ENCODE measurements at places on chromosomes 5 and 9.
A peak's percentile ranks its signal among the peaks of the same experiment; 100 is the strongest.

GRCh38 chr9:134214766-134215419 is 50.5 kb upstream of the RNU6ATAC start:
- DNase-seq: no peak

DNA sequence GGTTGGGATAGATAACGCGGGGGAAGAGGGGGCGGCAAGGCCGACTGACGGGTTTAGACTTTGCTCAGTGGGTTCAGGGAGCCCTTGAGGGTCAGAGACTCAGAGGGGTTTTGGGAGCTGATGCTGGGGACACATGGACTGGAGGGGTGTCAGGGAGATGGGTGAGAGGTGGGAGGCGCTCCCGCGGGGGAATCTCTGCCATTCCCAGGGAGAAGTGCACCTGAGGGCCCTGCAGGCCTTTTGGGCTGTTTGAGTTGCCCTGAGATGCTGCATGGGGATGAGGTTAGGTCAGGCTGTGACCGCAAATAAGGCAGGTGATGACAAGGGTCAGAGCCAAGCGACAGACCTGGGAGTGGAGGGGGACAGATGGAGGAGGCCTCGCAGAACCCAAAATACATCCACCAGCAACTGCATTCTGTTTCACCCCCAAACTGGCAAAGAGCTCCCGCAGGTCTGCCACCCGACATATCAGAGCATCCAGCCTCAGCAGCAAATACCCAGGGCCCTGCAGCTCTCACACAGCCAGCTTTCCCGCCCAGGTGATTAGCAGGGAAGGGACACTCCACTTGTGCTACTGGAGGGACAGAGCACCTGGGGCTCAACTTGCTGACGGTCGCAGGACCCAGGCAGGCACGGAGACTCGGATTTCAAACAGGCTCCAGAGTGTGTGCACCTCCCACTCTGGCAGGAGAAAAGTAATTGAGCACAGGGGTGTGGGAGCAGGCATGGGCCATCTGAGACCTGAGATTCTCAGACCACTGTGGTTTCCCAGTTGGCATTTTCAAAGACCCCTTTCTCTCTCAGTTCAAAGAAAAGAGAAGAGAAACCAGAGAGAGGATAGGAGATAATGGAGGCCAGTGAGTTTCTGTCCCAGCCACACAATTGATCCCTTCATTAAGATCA is 26.4 kb downstream of the TMOD1 start:
- no peak for DNase-seq

DNA sequence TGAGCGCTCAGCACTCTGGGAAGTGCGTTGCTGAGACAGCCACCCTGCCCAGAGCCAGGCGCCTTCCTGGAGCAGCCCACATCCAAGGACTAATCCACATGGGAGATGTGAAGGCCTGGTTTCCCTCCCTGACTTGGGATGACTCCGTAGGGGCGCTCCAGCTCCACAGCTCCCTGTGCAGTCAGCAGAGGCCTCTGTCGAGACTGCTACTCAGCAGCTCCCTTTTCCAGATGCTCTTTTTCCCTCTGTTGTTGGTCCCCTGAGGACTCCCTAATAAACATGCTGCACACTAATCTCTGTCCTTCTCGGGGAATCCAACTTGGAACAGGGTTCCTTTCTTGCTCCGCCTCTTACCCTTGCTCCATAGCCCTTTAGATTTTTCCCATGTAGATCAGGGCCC is 237.3 kb downstream of the ZSWIM6 start:
- no peak for DNase-seq

- DNase-seq: no peak
These were observed 50.8 kb downstream of the ADAMTS12 start for GRCh38 chr5:33840927-33841547.

- no peak for DNase-seq
These were observed 62.7 kb downstream of the MEGF10 start for GRCh38 chr5:127353327-127353726.

DNA sequence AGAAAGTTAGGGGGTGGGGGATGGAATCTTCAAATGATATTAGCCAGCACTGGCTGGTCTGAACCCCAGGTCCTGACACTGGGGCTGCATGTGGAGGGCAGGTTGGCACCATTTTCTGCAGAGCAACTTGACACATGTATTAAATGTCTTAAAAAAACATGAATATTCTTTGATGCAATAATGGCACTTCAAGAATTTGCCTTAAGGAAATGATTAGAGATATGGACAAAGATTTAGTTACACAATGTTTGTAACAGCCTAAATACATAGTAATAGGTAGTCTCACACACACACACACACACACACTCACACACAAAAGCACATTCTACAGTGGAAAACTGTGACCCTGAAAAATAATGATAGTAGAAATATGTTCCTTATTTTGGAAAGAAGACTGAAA is 3.6 kb downstream of the SVEP1 start:
- DNase-seq: no peak

GRCh38 chr5:157541447-157542118 is 34.0 kb downstream of the ADAM19 start:
- DNase-seq: no peak

DNA sequence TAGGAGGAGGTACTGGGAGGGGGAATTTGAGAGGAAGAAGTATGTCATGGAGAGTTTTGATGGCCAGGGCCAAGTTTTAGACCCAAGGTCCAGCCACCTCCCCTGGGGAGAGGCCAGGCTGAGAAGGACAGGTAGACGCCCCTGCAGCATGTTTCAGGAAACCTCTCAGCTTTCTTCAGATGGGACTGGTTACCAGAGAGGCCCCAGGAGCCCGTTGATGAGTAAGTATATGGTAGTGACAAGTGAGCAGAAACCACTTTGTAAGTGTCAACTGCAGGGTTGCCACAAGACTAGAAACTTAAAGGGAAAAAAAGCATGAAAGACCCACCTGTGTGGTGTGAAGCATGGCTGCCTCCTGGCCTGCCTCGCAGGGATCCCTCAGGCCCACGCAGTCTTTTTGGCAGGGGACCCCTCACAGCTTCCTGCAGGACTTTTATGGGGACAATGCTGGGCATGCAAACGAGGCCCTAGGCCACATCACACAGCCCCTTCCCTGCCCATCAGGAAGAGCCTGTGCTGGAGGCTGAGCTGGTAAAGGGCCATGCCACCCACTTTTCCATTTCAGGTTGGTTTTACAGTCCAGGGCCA is 255.9 kb downstream of the FSTL4 start:
- no peak for DNase-seq

DNA sequence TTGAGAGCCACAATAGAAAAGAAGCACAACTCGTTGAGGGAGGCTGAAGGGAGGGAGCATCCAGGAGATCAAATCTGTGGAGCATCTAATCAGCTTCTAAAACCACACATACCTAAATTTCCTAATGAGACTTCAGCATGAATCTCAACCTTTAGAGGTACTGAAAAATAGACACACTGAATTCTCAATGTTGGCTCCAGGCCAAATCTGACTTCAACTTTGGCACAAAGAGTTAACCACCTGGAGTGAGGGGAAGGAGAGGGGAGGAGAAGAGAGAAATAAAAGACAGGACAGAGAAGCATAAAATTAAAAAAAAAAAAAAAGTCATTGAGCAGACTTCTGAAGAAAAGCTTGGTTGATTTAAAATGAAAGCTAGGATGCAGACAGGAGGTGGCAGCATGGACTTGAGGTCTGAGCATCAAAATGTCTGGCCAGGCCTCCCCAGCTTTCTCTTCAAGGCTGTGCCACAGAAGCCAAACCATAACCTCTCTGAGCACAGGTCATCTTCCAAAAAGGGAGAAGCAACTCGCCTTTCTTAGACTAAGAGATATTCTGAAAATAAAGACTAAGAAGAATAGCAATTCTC is 205.6 kb downstream of the DENND1A start:
- peak; percentile 44 for DNase-seq

GRCh38 chr9:136799854-136800657 is 3.9 kb downstream of the CCDC183 start:
- DNase-seq: no peak

- DNase-seq: no peak
These were observed 71.5 kb downstream of the PAM start for GRCh38 chr5:102826629-102827028.

GRCh38 chr5:10701567-10702039 is 59.4 kb downstream of the DAP start:
- DNase-seq: peak; percentile 39

- no peak for DNase-seq
These were observed 198.9 kb downstream of the TAF11L14 start for GRCh38 chr5:17832949-17833745.

DNA sequence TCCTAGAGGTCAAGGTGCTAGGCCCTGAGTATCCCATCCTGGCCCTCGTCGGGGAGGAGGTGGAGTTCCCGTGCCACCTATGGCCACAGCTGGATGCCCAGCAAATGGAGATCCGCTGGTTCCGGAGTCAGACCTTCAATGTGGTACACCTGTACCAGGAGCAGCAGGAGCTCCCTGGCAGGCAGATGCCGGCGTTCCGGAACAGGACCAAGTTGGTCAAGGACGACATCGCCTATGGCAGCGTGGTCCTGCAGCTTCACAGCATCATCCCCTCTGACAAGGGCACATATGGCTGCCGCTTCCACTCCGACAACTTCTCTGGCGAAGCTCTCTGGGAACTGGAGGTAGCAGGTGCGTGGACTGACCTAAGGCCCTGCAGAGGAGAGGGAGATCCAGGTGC is 7.9 kb downstream of the BTNL9 start:
- DNase-seq: no peak

GRCh38 chr9:3028535-3028934 is 184.6 kb upstream of the PUM3 start:
- peak; percentile 99 for DNase-seq

GRCh38 chr9:91811024-91811909 is 138.8 kb downstream of the ROR2 start:
- no peak for DNase-seq

DNA sequence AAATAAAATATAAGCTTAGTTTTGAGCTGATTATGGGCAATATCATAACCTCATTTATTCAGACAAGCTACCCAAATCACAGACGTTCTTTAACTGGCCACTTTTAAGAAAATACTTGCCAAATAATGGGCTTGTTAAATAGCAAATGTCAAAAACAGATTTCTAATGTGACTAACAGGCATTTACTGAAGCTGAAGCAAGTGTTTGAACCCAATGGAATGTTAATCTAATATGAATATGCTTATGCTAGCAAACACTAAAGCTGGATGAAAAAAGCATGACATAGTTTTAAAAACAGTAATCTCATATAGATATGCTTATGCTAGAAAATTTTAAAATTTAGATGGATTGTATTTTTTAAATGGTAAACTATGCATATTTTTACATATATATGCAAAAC is 411.6 kb upstream of the PTGER4 start:
- no peak for DNase-seq

- DNase-seq: no peak
These were observed 234.1 kb upstream of the ACTBL2 start for GRCh38 chr5:57716661-57717060.

DNA sequence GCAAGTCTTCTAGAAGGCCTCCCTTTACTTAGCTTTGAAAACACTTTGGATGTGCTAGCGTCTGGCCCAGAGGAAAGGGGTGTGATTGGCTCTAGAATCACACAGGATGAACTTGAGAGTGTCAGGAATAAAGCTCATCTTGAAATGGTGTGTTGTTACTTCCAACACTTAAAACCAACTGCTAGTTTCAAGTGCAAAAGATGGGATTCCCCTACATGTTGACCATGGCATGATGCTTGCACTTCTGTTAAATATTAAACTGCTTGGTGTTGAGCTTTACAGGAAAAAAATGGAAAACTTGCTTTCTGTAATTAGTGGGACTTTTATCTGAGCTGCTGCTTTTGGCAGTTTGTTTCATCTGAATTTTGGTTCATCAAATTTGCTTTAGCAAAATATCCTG is 261.1 kb downstream of the MED10 start:
- no peak for DNase-seq

- DNase-seq: no peak
These were observed 84.0 kb downstream of the ADAMTS12 start for GRCh38 chr5:33807771-33808170.

GRCh38 chr9:97524424-97524823 is 23.0 kb downstream of the TMOD1 start:
- DNase-seq: no peak

- DNase-seq: peak; percentile 60
These were observed 64.2 kb upstream of the ABL1 start for GRCh38 chr9:130770679-130771442.

DNA sequence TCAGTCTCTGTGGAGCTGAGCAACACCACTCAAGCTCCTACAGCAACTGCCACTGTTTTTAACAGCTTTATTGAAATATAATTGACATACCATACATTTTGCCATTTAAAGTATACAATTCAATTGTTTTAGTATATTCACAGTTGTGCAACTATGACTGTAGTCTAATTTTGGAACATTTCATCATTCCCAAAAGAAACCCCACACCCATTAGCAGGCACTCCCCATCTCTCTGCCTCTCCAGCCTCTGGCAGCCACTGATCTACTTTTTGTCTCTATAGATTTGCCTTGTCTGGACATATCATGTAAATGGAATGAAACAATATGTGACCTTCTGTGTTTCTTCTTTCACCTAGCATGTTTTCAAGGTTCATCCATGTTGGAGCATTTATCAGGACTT is 43.5 kb downstream of the RUSC2 start:
- DNase-seq: no peak

GRCh38 chr9:98993570-98993945 is 49.9 kb downstream of the COL15A1 start:
- DNase-seq: no peak

GRCh38 chr9:78582821-78583220 is 285.9 kb downstream of the PSAT1 start:
- no peak for DNase-seq

- DNase-seq: no peak
These were observed 125.6 kb downstream of the DAB2IP start for GRCh38 chr9:121776739-121777637.

GRCh38 chr5:77170-77501 is 14.8 kb upstream of the PLEKHG4B start:
- no peak for DNase-seq

GRCh38 chr5:141883892-141884318 is 5.7 kb upstream of the PCDH1 start:
- no peak for DNase-seq

GRCh38 chr5:108382784-108383330 is 959 bp upstream of the FBXL17 start:
- no peak for DNase-seq

GRCh38 chr9:129027685-129028191 is 393 bp downstream of the SH3GLB2 start:
- no peak for DNase-seq

DNA sequence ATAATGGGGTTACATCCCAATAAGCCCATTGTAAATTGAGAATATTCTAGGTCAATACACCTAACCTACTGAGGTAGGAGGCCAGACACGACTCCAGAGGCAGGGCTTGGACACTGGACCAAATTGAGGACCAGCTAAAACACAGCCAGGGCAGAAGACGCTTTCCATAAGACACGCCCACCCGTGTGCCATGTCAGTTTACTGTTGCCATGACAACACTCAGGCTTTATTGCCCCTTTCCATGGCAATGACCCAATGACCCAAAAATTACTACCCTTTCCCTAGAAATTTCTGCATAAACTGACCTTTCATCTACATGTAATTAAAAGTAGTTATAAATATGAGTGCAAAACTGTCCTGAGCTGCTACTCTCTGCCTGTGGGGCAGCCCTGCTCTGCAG is 31.5 kb downstream of the SLC22A4 start:
- DNase-seq: no peak

GRCh38 chr5:78855026-78855425 is 130.1 kb downstream of the ARSB start:
- no peak for DNase-seq

All from NCI-H446 (cell line).